ENCODE measurements at places on chromosomes 7 and 10.

DNA sequence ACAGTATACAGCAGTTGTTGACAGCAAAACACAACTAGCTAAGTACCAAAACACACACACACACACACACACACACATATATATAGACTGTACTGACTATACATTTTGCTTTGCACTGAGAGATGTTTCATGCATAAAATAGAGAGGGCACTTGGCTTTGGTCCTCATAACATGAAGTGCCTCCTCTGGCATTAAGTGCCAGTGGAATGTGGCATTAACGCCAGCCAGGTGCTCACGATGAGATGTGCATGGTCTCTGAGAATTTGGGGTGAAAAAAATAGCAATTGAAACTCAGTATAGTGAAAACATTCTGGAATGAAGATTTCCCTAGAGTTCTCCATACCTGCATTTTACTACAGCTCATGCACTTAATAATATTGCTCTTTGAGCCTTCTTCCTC is 70.0 kb upstream of the INSYN2A start:
- DNase-seq: no peak

GRCh38 chr10:113680190-113681111 is 739 bp downstream of the CASP7 start:
- DNase-seq: peak; percentile 38

GRCh38 chr7:44748948-44749731 is 493 bp downstream of the ZMIZ2 start:
- DNase-seq: no peak

DNA sequence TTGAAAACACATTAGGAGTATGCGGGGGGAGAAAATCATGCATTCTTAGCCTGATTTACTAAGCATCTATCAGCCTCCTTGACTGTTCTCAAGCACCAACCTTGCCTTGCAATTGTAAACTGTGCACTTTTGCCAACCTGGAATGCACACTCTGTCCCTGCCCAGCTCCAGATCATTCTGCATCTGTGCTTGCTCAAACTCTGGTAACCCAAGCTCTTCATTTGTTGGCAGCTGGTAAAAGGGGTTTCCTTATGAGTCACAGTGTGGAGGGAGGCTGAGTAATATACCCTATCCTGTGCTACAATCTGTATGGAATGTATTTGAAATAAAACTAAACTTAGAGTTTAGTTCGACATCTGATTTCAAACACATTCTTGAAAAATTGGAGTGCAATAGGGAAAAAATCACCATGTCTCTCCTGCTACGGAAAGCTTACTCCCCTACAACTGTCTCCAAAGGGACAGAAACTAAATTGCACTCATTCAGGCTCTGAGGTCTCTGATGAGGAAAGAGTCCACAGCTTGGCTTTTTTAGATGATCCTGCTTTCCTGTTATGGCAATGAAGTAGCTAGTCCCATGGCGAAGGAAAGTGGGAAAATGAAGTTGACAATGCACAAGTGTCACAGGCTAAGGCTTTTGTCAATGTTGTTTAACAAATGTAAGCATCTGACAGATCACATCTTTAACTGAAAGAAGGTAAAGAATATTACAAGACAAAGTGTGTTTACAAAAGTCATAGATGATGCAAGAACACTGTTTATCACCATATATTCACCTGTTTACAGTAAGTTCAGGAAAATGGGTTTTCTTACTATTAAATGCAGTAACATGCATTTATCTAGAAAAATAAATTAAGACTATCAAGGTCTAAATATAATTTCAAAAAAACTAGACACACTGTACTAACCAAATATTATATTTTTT is 61.9 kb downstream of the TES start:
- DNase-seq: no peak
